ENCODE measurements at places on chromosomes 5 and 9.

DNA sequence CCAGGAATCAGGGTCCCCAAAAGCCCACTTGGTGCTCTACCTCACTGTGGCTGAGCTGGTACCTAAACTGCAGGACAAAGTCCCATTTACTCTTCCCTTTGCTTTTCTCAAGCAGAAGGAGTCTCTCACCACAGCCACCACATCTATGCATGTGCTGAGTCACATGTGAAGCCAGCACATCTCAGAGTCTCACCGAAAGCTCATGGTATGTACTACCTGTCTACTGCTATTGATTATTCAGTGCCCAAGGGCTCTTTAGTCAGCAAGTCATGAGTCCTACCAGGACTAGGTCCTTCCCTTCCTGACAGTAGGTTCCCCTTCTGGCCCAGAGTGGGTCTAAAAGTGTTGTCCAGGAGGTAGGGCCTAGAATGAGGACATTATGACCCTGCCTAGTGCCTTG lies 130.7 kb upstream of the NTRK2 start:
- DNase-seq = no peak

DNA sequence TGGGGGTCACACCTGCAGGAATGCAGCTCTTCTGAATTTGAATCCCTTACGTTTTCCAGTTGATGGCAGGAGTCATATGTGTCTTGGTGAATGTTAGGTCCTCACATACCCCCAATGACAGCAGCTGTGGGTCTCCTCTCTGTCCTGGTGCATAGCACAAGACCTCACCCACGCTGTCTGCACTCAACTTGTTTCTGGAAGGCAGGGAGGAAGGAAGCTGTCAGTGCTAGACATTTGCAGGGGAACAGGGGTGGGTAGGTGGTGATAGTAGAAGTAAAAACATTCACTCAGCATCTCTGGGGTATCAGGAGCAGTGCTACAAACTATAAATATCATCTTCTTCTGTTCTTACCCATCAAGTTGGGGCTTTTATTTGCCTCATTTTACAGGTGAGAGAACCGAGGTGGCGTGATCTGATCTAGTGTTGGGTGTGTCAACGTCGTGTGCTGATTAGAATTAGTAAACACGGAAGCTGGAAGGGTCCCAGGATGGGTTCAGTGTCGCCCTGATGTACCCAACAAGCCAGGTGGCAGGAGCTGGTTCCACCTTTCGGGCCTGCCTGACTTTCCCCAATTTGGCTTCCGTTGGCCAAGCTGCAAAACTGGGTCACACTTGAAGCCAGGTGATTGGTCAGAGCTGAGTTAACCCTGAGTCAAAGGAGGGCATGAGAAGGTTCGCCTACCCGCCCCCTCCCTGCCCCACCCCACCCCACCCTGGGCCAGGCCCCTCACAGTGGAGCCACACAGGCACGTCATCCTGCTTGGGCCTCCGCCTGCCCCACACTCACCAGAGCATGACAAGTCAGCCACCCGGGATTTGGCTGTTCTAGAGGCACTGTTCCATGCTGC lies 15.8 kb downstream of the ERGIC1 start:
- no peak for DNase-seq

DNA sequence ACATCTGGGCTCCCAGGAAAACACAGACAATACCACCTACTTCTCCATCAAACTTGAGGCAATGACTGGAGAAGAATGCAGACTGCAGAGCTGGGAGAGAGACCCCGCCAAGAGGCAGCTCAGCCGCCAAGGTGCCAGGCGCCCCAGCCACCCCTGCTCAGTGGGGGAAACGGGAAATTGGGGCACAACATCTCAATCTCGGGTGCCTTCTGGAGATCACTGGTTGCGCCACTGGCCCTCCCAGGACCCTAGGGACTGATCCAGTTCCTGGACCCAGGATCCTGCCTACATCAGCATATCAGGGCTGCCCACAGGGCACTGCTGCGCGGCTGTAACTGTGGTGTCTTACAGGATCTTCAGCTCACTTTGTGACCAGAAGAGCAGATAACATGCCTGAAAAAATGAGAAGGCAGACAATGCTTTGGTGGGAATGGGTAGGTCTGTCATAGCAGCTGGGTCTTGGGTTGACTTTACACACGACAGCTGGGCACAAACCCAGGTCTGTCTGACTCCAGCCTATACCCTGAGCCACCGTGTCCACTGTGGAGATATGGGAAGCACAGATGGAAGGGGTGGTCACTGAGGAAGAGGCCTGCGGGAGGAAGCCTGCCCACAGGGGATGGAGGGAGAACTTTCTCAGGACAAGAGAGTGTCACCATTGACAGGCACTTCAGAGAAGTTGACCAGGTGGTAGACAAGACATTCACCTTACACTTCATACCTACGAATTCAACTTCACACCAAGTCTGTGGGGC lies 135.2 kb upstream of the RAPGEF1 start:
- DNase-seq = no peak

DNA sequence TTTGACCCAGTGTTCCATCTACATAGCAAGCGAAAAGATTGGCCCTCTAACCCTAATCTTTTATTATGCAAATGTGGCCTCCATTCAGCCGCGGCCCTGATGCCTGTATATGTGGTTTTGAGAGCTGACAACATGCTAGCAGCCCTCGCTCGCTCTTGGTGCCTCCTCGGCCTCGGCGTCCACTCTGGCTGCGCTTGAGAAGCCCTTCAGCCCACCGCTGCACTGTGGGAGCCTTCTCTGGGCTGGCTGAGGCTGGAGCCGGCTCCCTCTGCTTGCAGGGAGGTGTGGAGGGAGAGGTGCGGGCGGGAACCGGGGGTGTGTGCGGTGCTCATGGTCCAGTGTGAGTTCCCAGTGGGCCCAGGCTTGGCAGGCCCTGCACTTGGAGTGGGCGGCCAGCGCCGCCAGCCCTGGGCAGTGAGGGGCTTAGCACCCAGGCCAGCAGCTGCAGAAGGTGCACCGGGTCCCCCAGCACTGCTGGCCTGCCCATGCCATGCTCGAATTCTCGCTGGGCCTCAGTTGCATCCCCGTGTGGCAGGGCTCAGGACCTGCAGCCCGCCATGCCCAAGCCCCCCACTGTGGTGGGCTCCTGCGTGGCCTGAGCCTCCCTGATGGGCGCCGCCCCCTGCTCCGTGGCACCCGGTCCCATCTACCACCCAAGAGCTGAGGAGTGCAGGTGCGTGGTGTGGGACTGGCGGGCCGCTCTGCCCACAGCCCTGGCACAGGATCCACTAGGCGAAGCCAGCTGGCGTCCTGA lies 757.5 kb upstream of the CTNND2 start:
- no peak for DNase-seq

- DNase-seq = peak; percentile 48
Measured at GRCh38 chr9:116420993-116421538, 266.0 kb upstream of the TRIM32 start.

GRCh38 chr9:83794051-83794450 lies 23.5 kb downstream of the GKAP1 start:
- DNase-seq = no peak

- DNase-seq = no peak
Measured at GRCh38 chr9:109542922-109543321, 44.8 kb upstream of the PTPN3 start.

DNA sequence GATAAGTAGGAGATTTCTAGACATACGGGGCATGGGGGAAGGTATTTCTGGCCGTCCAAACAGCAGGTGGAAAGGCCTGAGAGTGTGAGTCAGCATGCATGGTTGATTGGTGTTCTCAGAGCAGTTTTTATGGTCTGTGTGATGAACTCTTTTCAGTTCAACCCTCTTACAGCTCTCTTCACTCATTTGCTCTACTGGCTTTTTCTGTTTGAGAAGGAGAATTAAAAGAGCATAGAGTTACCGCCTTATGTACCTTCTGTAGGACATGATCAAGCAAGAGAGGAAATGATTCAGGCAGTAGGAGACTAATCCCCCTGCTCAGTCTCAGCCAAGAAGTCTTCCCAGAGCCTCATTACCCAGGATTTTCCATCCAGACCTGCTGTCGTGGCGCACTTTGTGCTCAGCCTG lies 92.4 kb downstream of the PRDM6 start:
- no peak for DNase-seq

GRCh38 chr5:152329761-152330283 lies 75.3 kb downstream of the NMUR2 start:
- no peak for DNase-seq

- DNase-seq = no peak
Measured at GRCh38 chr5:124110942-124111341, 599.0 kb downstream of the CSNK1G3 start.

DNA sequence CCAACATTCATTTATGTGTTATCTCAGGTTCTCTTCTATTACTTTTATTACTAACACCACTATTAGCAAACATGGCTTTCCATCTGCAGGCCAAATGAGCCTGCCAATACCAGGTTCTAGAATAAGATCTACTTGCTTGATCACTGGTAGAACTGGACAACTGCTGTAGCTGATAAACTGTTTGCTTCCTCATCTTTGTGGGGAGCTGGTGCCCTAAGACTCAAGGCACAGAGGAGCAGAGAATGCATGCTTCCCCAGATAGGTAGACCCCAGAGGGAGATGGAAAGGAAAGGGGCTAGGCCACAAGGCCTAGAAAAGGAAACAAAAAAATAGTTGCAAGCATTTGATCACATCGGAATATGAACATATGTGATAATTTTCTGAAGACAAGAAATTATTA lies 30.7 kb upstream of the AUH start:
- DNase-seq = no peak

DNA sequence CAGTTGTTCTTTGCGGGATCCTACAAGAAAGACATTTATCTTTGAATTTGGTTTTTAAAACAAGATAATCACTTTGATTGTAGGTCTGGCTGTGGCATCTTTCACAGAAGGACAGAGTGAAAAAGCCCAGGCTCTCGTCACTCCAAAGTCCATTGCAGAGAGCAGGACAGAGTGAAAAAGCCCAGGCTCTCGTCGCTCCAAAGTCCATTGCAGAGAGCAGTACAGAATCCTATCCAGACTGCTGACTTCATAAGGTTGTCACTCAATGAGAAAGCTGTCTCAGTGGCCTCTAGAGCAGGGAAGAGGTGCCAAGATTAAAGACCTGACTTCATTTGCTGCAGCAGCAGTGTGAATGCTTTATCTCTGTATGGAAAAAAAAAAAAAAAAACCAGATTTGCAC lies 16.3 kb upstream of the GPX8 start:
- DNase-seq = no peak

DNA sequence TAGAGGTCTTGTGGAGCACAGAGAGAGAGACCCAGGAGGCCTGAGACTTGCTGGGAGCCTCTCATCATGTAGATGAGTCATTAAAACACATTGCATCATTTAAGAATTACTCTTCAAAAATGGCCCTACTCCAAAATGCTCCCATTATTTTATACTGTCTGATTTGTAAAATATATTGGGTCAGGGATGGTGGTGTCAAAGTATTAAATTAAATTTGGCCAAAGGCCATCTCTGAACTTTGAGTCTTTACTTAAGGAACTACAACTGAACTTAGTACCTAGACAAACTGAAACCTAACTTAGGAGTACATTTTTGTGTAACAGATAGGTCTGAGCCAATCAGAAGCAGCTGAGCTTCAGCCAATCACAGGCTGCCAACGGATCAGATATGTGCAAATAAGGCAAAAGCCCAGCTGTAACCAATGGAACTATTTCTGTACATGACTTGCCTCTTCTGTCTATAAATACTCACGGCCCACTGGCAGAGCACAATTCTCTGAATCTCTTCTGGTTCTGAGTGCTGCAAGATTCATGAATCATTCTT lies 657.2 kb downstream of the TLE1 start:
- DNase-seq = peak; percentile 88

DNA sequence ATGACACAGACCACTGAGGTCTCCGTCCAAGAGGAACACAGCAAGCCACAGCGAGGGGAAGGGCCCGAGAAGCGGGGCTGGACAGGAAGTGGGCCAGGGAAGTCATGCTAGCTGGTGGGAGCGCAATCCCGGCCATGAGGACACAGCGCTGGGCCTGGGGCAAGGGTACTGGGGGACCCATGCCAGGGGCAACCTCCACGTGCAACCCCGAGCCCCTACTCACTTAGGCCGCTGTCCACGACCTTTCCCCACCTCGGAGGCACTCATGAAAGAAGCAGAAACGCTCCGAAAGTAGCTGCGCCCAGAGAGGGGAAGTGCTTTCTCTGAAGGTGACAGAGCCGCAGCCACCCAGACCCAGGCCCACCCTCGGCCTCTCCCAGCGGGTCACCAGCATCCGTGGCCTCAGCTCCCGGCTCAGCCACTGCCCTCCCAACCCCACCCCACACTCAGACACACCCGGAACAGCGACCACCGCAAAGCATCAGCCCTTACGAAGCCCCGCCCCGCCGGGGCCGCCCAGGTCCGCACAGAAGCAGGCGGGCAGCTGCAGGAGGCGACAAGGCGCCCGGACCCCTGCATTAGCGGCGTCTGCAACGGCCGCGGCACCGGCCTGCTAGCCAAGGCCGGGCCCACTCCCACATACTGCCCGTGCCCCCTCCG lies 782 bp downstream of the BICD2 start:
- DNase-seq = no peak

GRCh38 chr5:13359344-13359743 lies 585.1 kb downstream of the DNAH5 start:
- no peak for DNase-seq

GRCh38 chr5:108642170-108642906 lies 105.4 kb upstream of the FER start:
- peak; percentile 62 for DNase-seq

GRCh38 chr5:172969921-172970320 lies 10.7 kb downstream of the RPL26L1 start:
- no peak for DNase-seq

- no peak for DNase-seq
Measured at GRCh38 chr9:103789686-103790085, 304.4 kb upstream of the SMC2 start.

GRCh38 chr9:21252721-21253547 lies 13.1 kb upstream of the IFNA14 start:
- no peak for DNase-seq

- peak; percentile 95 for DNase-seq
Measured at GRCh38 chr9:86321373-86321772, 32.8 kb downstream of the TUT7 start.

DNA sequence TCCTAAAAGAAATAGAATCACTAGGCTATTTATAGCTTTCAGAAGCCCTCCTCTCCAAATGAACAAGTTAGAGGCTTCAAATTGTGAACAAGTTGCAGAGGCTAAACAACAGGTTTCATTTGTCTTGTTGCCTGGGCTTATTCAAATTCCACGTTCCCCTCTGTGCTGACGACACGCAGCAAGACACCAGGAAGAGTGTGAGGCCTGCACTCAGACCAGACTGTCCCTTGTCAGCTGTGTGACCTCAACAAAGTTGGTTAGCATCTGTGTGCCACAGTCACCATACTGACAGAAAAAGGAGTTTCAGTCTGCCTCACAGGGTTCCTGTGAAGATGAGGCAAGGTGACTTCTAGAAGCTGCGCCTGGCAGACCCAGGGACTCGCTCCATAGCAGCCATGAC lies 22.1 kb upstream of the GABBR2 start:
- DNase-seq = no peak

- DNase-seq = no peak
Measured at GRCh38 chr9:23290973-23291372, 535.1 kb downstream of the ELAVL2 start.

DNA sequence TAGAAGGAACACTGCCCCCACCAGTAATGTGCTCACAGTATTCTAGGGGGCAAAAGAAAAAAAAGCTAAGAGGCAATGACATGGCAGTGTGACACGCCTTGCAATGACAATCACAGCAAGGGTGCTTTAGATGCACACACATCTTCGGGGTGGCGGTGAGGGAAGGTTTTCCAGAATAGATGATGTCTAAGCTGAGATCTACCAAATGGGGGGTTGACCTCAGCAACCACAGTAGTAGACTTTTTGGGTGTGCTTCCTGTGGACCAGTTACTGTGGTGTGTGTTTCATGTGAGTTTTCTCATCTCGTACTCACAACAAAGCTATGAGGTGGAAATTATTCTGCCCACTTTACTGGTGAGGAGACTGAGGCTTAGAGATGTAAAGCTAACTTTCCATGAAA lies 10.2 kb upstream of the IL12B start:
- no peak for DNase-seq
